ENCODE measurements at places on chromosomes 1 and 21. TPM values are rescaled to one million over a fixed set of nuclear protein-coding genes. Genes with fewer than 3 reads are reported as not detected.

SORT1 gene
- 37.0 TPM for total RNA-seq

CRYZ gene
- total RNA-seq: 75.8 TPM

CFHR1 gene
- not detected for total RNA-seq

KRTAP19-1 gene
- not detected for total RNA-seq

C4BPA gene
- 0.40 TPM for total RNA-seq

OLIG2 gene
- not detected for total RNA-seq

KRTAP21-2 gene
- not detected for total RNA-seq

TFB2M gene
- total RNA-seq: 7.1 TPM

BATF3 gene
- total RNA-seq: 1.1 TPM

BARHL2 gene
- total RNA-seq: not detected

TLCD4 gene
- total RNA-seq: 6.2 TPM

OR10J1 gene
- total RNA-seq: not detected

OR10Z1 gene
- not detected for total RNA-seq
